ENCODE measurements at places on chromosomes 5 and 9.

DNA sequence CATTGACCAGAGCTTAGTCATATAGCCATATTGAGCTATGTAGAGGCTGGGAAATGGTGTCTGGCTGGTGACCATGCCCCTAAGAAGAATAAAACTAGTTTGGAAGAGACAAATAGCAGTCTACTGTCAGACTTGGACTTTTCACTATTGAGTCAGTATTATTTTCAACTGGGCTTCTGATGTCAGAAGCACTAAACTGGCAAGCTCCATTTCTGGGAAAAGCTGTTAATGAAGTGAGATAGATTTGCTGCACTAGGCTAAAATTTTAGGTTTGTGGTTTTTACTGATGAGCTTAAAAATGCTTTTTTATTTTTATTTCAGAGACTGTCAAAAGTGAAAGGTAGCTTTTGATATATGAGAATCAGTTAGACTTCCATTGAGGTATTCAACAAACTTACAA lies 220.2 kb downstream of the RAB3C start:
- no peak for DNase-seq

DNA sequence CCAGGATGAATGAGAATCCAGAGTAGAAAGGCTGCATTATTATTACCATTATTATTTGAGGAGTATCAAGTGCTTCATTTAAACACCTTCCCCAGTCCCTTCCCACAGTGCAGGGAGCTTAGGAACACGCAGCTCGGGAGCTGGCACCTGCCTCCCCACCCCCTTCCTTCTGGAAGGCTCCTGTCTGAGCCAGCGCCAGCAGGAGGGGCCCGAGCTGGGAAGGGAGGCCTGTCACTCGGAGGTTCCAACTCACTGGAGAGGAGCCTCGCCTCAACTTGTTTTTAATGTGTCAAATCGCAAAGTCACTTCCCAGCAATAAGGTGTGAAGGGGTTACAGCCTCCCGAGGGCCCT lies 156.4 kb upstream of the IRX4 start:
- DNase-seq: no peak

GRCh38 chr5:67030289-67031056 lies 166.1 kb downstream of the CD180 start:
- DNase-seq: no peak

DNA sequence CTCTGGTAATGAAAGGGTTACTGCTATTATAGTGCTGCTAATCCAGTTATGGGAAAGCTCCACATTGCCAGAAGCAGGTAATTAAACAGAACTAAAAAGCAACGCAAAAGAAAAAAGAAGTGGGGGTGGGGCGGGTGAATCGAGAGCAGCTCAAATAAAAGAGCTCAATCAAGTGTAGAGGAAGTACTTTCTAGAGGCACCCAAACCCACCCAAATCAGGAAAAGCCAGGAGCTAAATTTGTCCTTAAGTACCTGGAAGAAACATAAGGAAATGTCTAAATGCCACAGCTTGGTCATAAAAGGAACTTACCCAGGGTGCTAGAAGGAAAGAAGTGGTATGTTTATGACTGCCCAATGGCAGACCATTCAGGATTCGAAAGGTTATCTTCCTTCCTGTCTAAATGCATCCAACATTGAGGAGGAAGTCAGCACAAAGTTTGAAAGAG lies 2.4 kb upstream of the RNF145 start:
- DNase-seq: no peak

DNA sequence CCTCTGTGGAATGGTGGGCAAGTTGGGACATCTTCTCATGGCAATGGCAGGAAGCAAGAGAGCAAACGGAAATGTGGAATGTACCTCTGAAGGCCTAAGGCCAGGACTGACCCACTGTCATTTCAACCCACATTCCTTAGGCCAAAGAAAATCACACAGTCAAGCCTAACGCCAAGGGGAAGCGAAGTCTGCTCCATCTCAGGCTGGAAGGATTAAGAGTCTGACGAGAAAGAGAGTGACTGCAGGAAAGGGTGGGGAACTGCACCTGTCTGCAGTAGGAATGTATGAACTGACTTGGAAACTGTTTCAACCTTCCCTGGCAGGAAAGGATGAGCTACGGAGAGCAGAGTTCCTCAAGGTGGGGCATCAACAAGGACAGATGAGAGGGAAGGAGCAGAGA lies 90.2 kb upstream of the TAS2R1 start:
- no peak for DNase-seq
